ENCODE measurements at places on chromosomes 3 and 15. TPM values are rescaled to one million over a fixed set of nuclear protein-coding genes. Genes with fewer than 3 reads are reported as not detected.

DNA sequence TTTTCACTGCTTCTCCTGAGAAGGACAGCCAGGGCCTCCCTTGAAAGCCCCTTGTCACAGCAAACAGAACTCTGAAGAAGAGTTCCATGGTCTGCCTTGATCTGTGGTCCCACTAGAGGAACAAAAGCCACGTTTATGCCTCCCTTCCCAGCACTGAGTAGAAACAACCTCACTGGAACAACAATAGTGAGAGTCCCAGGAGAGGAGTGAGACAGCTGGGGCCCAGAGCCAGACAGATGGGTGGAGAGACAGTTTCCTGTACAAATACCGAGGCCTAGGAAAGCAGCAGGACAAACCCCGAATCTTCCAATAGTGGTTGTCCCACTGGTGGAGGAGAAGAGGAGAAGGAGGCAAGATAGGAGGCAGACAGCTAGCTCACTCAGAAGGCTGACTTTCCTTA is 106.1 kb downstream of the WDR76 start:
- no peak for DNase-seq

DNA sequence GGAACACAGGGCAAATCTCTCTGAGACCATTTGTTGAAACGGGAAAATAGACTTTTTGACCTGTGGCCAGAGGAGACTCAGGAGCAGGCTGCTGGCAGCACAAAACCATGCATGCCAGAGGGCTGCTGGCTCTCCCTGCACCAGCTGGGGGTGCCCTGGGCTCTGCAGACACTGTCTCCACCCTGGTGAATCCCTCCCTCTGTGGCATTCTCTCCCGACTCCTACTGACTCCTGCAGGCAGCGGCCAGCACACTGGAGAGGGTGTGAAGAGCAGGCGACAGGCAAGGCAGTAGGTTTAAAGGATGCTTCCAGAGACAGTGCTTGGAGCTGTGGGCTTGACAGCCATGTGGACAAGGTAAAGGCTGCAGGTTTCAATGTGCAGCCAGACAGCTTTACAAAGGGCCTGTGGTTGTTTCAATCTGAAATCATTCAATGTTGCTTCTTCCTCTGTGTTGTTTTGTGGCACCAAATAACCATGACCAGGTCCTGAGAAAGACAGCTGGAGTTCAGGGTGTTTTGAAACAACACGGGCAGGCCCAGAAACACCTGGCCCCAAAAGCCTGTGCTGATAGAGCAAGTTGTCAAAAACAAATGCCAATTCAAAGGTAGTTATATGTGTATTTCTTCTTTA is 431.0 kb upstream of the ATP10A start:
- DNase-seq = no peak

DNA sequence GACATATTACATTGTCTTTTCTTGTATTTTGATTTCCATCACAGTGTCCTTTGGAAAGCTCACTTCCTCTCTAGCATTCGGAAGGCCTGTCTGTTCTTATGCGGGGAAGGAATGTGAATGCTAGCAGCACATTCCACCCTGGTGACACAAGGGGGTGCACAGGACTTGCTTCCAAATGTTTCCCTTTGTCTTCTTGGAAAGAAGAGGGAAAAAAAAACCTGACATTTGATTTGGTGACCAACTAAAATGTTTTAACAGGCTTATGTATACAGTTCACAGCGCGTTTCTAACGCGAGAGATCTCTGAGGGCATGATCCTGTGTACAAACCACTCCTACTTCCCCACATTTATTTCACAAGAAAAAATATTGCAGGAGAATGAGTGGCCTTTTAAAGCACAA is 107.6 kb upstream of the FXR1 start:
- DNase-seq = no peak

The RETNLB gene
- total RNA-seq = 11.4 TPM

The HDGFL3 gene
- 14.2 TPM for total RNA-seq

Measured in Peyer's patch (tissue), 4 donors.